Activated naive CD4-positive, alpha-beta T cell (primary cell): ENCODE measurements at places on chromosomes 11 and 22.

DNA sequence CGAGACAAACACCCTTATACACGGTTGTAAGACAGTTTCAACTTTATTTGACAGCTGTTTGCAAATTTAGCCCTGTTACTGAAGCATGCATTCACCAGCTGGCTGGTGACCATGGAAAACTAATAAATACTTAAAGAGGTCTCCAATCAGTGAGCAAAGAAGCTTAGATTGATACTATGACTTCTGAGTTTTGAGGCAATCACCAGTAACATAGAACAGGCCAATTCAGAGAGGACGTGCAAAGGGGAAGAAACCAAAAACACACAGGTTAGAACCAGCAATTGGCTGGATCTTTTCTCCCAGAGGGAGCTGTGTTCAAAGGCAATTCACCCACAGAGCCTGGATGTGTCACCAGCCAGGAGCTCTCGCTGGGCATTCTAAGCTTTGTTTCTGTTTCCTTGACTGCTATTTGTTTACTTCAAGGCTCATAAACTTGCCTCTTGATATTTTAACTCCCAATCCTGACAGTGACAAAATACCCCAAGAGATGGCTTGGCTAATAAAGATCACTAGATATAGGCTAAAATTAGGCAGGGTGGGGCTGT is 113.6 kb upstream of the MTMR2 start:
- no peak for DNase-seq

GRCh38 chr11:119424276-119424675 is 1.3 kb upstream of the THY1 start:
- no peak for DNase-seq

- DNase-seq = no peak
Observed at GRCh38 chr11:42482822-42483221, 829.0 kb upstream of the API5 start.

- DNase-seq = no peak
Observed at GRCh38 chr11:1943576-1943975, 3.6 kb upstream of the MRPL23 start.

GRCh38 chr11:84384731-84385130 is 1098.6 kb upstream of the CCDC90B start:
- DNase-seq = no peak

DNA sequence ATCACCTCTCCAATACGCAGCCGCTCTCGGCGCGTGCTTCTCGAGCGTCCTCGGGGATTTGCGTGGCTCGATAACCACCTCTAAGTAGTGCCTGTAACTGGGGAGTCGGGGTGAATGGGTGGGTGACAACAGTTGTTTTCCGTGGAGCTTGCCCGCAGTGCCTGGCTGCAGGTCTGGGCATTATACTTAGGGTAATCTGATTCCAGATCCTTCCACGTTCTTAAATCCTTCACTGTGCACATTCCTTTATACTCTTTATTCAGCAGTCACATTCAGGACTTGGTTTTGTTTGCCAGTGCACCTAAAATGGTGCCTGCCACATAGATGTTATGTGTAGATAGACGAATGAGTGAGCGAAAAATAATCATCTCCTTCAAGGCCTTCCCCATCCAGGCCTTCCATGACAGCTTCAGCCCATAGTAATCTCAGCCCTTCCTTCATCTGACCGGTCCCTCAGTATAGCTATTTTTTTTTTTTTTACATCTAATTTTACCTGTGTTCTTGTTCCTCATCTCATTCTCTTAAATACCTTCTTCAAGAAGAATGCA is 602 bp downstream of the NAT10 start:
- DNase-seq = no peak

GRCh38 chr11:69442012-69442806 is 39.3 kb upstream of the LINC01488 start:
- DNase-seq = no peak

DNA sequence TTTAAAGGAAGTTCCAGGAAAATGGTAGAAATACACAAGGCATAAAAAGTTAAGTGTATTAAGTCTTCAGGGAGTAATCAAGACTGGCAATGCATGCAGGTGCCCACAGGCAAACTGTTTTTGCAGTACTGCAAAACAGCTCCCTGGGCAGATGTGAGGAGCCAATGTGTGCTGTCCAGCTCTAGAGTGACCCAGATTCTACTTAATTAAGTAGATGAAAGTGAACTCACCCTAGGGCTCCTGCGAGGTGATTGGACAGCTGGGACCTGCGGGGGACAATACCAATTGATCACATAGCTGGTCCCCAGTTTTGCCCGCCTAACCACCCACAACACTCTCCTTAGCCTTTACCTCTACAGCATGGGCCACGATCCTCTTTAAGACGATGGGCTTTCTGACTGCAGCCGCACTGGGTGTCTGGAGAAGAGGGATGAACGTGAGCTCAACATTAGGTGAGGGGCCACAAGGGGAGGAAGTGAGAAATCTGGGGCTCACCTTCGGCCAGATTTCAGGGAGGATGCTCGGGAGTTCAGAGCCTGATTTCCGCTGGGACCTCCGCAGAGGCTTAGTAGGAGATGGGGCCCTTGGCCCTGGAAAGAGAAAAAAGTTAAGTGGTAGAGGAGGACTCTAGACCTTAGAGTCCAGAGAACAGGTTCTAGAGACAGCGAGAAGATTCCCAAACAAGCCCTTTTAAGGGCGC is 556 bp downstream of the CDCA5 start:
- no peak for DNase-seq

- DNase-seq = no peak
Observed at GRCh38 chr22:38327805-38328204, 10.6 kb upstream of the CSNK1E start.

GRCh38 chr11:113249786-113250185 is 64.6 kb upstream of the TTC12 start:
- DNase-seq = no peak

DNA sequence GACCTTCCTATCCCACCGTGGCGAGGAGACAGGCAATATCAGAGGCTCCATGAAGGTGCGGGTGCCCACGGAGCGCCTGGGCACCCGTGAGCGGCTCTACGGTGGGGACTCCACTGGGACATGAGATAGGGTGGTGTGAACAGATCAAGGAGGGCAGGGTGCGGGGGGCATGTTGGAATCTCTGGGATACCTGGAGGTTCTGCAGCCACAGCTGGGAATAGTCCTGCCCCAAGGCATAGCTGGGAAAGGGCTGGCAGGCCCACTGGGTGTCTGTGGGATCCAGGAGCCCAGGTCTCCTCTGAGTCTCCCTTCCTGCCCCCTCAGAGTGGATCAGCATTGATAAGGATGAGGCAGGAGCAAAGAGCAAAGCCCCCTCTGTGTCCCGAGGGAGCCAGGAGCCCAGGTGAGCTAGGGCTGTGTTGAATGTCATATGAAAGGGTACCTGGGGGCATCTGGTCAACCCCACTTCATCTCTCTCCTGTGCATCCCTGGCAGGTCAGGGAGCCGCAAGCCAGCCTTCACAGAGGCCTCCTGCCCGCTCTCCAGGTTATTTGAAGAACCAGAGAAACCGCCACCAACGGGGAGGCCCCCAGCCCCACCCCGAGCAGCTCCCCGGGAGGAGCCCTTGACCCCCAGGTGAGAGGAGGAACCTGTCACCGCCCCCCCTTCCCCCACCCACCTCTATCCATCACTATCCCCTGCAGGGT is 8.5 kb downstream of the PHOX2A start:
- no peak for DNase-seq

- DNase-seq = no peak
Observed at GRCh38 chr11:34501949-34502348, 11.6 kb downstream of the ELF5 start.

DNA sequence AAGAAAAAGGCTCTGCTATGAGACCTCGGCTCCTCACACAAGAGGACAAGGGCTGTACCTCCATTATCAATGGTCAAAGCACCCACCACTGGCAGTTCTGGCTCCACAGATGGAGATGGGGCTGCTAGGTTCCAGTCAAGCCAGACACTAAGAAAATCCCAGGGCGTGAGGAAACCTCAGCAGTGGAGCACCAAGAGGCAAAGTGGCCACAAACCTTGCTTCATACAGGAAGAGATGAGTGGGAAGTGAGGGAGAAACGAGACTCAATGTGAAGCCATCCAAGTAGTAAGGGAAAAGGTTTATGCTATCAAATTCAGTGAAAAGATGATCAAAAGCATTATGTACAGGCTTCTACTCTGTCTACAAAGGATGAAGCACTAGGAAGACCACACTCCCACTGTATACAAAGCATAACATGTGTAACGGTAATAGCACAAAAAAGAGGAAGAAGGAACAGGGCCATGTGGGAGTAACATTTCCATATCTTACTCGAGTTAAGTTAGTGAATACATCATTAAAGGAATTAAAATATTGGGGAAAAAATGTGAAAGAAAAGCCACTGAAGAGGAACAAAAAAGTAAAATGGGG is 27.0 kb downstream of the POLDIP3 start:
- DNase-seq = no peak

GRCh38 chr22:36145881-36146280 is 14.7 kb downstream of the APOL3 start:
- DNase-seq = no peak

DNA sequence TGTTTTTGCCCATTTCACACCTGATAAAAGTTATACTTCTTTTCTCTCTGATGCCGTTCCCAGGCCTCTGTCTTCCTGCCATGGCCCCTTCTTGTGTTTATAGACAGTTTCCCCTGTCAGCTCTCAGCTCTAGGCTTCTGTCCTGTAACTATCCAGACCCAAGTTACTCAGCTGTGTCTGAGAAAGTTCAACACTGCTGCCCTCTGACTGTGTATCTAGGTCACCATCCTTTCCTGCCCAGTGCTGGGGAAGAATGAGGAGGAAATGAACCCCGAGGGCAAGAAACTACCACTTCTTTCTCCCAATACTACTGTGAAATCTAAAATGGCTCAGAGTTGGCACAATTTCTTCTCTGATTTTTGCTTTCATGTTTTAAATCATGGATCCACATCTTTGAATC is 29.6 kb downstream of the SNX19 start:
- no peak for DNase-seq

GRCh38 chr22:11042116-11042515 is 4485.9 kb upstream of the OR11H1 start:
- no peak for DNase-seq

- no peak for DNase-seq
Observed at GRCh38 chr11:62774407-62774806, 3.2 kb downstream of the TAF6L start.

GRCh38 chr11:128517451-128518230 is 69.7 kb downstream of the ETS1 start:
- no peak for DNase-seq

- no peak for DNase-seq
Observed at GRCh38 chr22:39486951-39487825, 14.9 kb upstream of the MIEF1 start.

GRCh38 chr11:78417175-78417887 is at the start of gene GAB2:
Gene GAB2, minus strand, starts transcription at chr11:78417820. Its CDS starts 100 bp downstream, at chr11:78417720.
- no peak for DNase-seq

- no peak for DNase-seq
Observed at GRCh38 chr11:79045018-79045799, 395.6 kb downstream of the TENM4 start.

DNA sequence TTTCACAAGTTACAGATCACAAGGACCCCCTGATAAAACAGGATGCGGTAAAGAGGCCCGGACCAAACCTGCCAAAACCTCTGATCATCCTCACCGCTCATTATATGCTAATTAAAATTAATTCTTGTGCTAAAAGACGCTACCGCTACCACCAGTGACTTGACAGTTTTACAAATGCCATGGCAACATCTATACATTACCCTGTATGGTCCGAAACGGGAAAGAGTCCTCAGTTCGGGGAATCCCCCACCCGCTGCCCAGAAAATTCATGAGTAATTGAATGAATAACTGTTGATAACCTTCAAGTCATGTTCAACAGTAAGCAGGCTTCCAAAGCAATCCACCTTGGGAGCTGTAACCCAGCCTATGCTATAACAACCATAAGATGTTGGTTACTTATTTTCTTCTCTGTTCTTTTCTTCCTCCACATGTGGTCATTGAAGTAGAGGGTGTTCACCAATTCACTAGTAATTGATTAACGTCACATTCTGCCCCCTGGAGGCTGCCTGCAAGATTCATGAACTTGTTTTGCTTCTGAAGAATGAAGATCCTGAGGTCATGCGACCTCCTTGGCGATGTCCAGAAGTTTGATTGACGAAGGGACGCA is 20.6 kb downstream of the APOBEC3H start:
- peak; percentile 44 for DNase-seq

DNA sequence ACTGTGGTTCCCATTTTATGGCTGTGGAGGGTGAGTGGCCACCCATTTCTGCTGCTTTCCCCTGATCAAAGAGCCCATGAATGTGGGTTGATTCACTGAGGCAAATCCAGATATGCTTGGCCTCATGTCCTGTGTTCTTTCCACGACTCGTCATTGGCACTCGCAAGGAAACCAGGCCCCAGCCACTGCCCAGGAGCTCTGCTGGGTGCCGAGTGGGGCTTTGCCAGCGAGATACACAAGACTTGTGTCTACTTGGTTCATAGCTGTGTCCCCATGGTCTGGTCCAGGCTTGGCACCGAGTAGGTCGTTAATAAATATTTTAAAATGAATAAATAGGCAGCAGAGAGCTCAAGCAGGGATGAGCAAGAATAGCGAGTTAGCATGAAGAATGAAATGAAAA is 1291.5 kb downstream of the TBC1D22A start:
- no peak for DNase-seq

DNA sequence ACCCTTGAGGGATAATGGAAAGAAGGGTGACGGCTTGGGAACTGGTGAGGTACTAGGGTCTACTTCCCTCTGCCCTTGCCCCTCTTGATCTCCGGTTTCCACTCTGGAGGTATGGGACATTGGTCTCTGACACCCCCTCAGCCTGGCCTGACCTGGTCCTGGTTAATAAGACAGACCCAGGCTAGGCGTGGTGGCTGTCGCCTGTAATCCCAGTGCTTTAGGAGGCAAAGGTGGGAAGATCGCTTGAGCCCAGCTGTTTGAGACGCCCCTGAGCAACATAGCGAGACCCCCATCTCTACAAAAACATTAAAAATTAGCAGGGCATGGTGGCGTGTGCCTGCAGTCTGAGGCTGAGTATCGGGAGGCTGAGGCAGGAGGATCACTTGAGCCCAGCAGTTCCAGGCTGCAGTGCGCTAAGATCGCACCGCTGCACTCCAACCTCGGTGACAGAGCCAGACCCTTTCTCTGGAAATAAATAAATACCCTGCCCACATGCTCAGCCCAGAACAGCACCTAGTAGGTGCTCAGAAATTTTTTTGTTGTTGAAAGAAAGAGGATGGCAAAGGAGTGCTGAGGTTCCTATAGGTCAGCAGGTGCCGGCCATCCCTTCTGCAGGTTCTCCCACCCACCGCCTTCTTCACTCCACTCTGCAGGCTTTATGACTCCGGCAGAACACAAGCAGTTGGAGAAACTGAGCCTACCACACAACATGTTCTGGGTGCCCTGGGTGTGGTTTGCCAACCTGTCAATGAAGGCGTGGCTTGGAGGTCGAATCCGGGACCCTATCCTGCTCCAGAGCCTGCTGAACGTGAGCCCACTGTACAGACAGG is 6.3 kb downstream of the BEST1 start:
- DNase-seq = no peak
